Stimulated activated CD8-positive, alpha-beta memory T cell treated with anti-CD3 and anti-CD28 coated beads, Interleukin-7, amount 100 ng/mL, for 1 hour (primary cell): ENCODE measurements at places on chromosomes 11 and 22.

GRCh38 chr11:3894128-3894731 is 38.8 kb downstream of the STIM1 start:
- DNase-seq = no peak

GRCh38 chr11:8566613-8567210 is 27.3 kb downstream of the STK33 start:
- DNase-seq = no peak

- DNase-seq = no peak
Measured at GRCh38 chr11:35033011-35033410, 106.0 kb upstream of the CD44 start.

DNA sequence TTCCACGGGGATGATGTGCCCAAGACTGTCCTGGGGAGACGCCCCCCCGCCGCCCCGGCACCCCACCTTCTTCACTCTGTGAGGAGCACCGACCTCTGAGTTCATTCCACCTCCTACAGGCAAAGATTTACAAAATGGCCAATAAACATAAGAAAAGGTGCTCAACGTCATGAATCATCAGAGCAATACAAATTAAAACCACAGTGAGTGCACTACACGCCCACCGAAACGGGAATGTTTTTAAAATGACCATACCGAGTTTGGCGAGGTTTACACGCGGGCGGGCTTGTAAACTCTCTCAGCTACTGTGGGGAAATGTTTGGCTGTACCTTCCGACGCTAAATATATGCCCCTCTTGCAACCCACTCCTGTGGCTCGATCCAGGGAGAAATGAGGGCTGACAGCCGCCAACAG is 7.9 kb downstream of the NPTXR start:
- DNase-seq = no peak

- no peak for DNase-seq
Measured at GRCh38 chr11:131977231-131977630, 606.8 kb downstream of the NTM start.

GRCh38 chr11:128616161-128616560 is 28.8 kb upstream of the ETS1 start:
- no peak for DNase-seq

DNA sequence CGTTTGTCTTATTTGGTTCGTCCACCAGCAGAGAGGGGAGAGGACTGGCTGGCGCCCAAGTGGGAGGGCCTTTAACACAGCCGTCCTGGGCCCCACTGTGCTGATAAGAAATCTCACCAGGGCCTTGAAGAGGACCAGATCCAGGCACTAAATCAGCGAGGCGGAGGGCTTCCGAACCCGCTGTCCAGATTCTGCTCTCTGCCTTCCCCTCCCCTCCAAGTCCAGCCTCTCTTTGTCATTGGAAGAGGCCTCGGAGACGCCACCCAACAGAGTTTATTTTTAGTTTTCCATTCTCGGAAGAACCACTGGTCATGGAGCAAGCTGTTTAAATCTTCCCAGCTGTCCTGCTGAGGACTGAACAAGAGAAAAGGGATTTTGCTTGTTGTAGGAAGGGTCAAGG is 9.3 kb upstream of the FXYD6 start:
- no peak for DNase-seq

DNA sequence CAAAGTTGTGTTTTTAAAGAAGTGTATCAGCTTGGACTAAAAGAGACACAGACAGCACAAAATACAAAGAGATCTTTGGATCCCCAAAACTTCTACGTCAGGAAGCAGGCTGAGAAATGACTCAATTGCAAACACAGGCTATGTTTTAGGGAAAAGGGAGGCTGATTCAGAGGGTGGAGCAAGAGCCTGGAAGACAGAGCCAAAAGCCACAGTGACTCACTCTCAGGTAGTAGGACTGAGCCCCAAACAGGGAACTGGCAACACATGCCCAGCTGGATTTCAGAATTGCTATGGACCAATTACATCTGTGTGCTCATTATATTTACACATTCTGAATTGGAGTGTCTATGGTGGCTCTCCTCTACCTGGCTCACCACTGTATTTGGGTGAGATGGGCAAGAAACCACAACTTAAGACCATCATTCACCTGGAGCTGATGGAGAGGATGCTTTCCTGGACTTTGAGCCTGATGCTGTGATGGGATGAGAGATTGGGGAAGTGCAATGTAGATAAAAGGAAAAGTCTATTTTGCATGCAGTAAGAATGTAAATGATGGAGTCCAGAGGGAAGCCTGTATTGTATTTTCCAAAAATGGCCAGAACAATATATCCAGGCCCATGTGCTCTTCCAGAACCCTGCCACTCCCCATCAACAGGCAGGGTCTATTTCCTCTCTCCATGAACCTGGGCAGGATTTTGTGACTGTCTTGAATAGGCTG is 20.8 kb upstream of the LINC01488 start:
- DNase-seq = no peak

- no peak for DNase-seq
Measured at GRCh38 chr11:125410091-125410490, 86.0 kb downstream of the FEZ1 start.
